ENCODE measurements at places on chromosomes 13 and 19. TPM values are rescaled to one million over a fixed set of nuclear protein-coding genes. Genes with fewer than 3 reads are reported as not detected.

- H3K27ac ChIP-seq: no peak overlapping the region
- DNase-seq: no peak
- H3K4me3 ChIP-seq: no peak overlapping the region
Observed at GRCh38 chr19:30059741-30060457, 117.9 kb downstream of the URI1 start.

GRCh38 chr13:98397861-98398260 lies 179.0 kb downstream of the STK24 start:
- no peaks in the 10 kb centered on the region for H3K4me1 ChIP-seq
- peaks cover 19% of the 10 kb centered on the region for H3K27me3 ChIP-seq
- no peak overlapping the region for H3K27ac ChIP-seq

GRCh38 chr19:14502334-14503092 lies 6.6 kb upstream of the GIPC1 start:
- no peak for DNase-seq
- peaks cover 19% of the 10 kb centered on the region for H3K4me1 ChIP-seq
- no peak overlapping the region for H3K4me3 ChIP-seq

GRCh38 chr19:5149932-5150901 lies 181.3 kb downstream of the KDM4B start:
- no peaks in the 10 kb centered on the region for H3K4me1 ChIP-seq
- peaks cover 8% of the 10 kb centered on the region for H3K36me3 ChIP-seq
- DNase-seq: no peak
- H3K4me3 ChIP-seq: no peak overlapping the region
- no peak overlapping the region for H3K27ac ChIP-seq

DNA sequence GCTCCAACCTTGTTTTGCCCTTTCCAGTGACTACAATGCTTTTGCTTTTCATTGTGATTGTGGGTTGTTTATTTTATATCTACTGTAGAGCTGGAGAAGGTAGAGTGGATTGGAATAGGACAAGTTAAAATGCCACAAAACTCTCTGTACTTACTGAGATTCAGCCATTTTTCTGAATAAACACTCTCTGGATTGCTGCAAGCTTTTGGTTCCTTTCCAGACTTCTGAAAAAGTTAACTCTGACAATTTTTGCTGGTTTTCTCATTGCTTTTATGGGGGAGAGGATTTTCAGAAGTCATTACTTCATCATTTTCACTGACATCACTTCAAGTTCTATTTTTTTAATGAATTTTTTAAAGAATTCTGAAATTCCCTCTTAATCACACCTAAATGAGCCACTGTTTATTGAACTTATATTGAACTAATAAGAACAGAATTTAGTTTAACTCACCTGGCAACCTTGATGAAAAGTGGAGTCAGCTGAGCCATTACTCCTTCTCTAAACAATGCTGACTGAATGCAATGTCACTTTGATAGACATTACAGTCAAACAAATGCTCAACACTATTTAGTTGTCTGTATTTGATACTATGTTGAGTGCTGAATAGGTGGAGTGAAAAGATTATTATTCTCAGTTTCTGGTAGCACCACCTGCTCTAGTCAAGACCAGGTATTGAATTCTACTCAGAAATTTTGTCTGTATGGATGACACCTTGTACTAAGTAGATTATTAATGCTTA lies 303.5 kb downstream of the DLEU7 start:
- H3K4me1 ChIP-seq: no peaks in the 10 kb centered on the region
- no peaks in the 10 kb centered on the region for H3K36me3 ChIP-seq
- H3K4me3 ChIP-seq: no peak overlapping the region
- no peaks in the 10 kb centered on the region for H3K27me3 ChIP-seq
- no peak for DNase-seq
- H3K27ac ChIP-seq: no peak overlapping the region

- no peak overlapping the region for H3K4me3 ChIP-seq
- H3K4me1 ChIP-seq: no peaks in the 10 kb centered on the region
- H3K27ac ChIP-seq: no peak overlapping the region
- H3K36me3 ChIP-seq: no peaks in the 10 kb centered on the region
- no peak for DNase-seq
- no peaks in the 10 kb centered on the region for H3K27me3 ChIP-seq
Observed at GRCh38 chr13:90798381-90798780, 549.1 kb upstream of the MIR17HG start.

- H3K27ac ChIP-seq: no peak overlapping the region
- H3K4me1 ChIP-seq: peaks cover 3% of the 10 kb centered on the region
- H3K27me3 ChIP-seq: peaks cover 21% of the 10 kb centered on the region
- DNase-seq: no peak
Observed at GRCh38 chr13:110921695-110922094, 6.8 kb upstream of the ANKRD10 start.

DNA sequence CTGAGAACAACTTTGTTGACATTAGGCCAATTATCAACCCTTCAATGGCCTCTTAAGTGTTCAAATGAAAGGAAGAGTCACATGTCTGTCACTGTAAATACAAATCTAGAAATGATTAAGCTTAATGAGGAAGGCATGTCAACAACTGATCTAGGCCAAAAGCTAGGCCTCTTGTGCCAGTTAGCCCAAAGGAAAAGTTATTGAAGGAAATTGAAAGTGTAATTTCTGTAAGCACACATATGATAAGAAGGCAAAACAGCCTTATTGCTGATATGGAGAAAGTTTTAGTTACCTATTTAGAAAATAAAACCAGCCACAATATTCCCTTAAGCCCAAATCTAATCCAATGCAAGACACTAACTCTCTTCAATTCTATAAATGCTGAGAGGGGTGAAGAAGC lies 604.7 kb downstream of the SLITRK6 start:
- H3K36me3 ChIP-seq: no peaks in the 10 kb centered on the region
- no peak for DNase-seq
- H3K27ac ChIP-seq: no peak overlapping the region
- H3K27me3 ChIP-seq: no peaks in the 10 kb centered on the region
- no peak overlapping the region for H3K4me3 ChIP-seq
- no peaks in the 10 kb centered on the region for H3K4me1 ChIP-seq

DNA sequence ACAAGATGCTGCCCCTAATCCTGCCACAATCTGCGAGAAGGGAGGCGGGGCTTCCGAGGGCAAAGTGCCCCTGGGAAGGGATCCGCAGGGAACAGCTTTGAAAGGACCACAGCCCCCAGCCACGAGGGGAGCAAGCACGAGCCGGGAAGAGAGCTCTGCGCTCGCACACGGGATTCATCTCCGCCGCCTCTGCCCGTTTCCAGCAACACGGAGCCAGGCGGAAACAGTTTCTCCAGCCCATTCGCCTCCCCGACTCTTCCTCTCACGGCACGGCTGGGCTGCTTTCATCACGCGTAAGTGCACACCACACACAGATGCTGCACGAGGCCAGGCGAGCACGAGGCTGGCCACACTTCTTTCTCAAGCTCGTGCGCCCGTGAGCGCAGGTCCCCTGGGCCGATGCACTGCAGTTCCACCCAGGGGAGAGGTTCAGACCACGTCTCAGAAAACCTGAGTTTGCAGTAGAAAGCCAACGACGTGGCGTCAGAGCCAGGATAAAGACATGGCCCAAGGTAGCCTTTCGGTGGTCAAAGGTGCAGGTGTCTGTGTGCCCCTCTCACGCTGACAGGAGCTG lies 33.6 kb downstream of the NAXD start:
- DNase-seq: no peak
- peaks cover 51% of the 10 kb centered on the region for H3K36me3 ChIP-seq
- H3K27ac ChIP-seq: no peak overlapping the region
- H3K27me3 ChIP-seq: no peaks in the 10 kb centered on the region

DNA sequence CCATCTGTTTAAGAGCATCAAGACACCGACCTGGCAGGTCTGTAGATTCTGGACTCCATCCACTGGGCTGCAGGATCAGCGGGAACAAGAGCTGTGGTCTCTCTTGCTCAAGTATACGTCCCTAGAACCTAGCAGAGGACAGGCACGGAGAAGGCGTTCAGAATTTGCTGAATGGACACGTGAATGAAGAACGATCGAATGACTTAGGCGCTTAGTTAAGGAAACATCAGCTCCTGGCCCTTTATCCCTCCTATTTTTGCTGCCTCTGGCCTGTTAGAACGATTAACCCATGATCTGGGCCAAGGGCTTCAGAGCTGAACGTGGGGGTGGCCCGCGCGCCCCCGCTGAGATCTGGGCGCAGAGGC lies 953 bp downstream of the DZIP1 start:
- peak overlapping the region; percentile 32 for H3K4me3 ChIP-seq
- no peak for DNase-seq
- H3K36me3 ChIP-seq: no peaks in the 10 kb centered on the region
- no peak overlapping the region for H3K27ac ChIP-seq
- peaks cover 33% of the 10 kb centered on the region for H3K27me3 ChIP-seq
- no peaks in the 10 kb centered on the region for H3K4me1 ChIP-seq

Gene WDR88
- total RNA-seq: not detected

Gene KLK13
- not detected for total RNA-seq

Gene MATK
- 9.2 TPM for total RNA-seq

Gene IFI30
- 11.8 TPM for total RNA-seq

Gene PODNL1
- not detected for total RNA-seq

Gene KANK2
- 0.68 TPM for total RNA-seq
